ENCODE measurements at places on chromosomes 7 and 10. TPM values are rescaled to one million over a fixed set of nuclear protein-coding genes. Genes with fewer than 3 reads are reported as not detected.

- no peak overlapping the region for H3K4me3 ChIP-seq
- H3K27ac ChIP-seq: no peak overlapping the region
- H3K4me1 ChIP-seq: peaks cover 5% of the 10 kb centered on the region
These were observed 417.1 kb downstream of the SUGCT start for GRCh38 chr7:40551685-40552576.

- H3K4me3 ChIP-seq: no peak overlapping the region
- H3K4me1 ChIP-seq: no peaks in the 10 kb centered on the region
- no peak for DNase-seq
- H3K27ac ChIP-seq: no peak overlapping the region
These were observed 8.8 kb upstream of the CALD1 start for GRCh38 chr7:134770676-134771075.

- H3K4me1 ChIP-seq: no peaks in the 10 kb centered on the region
- no peak overlapping the region for H3K27ac ChIP-seq
- H3K36me3 ChIP-seq: no peaks in the 10 kb centered on the region
These were observed 247.0 kb downstream of the SH2D4B start for GRCh38 chr10:80784695-80785094.

DNA sequence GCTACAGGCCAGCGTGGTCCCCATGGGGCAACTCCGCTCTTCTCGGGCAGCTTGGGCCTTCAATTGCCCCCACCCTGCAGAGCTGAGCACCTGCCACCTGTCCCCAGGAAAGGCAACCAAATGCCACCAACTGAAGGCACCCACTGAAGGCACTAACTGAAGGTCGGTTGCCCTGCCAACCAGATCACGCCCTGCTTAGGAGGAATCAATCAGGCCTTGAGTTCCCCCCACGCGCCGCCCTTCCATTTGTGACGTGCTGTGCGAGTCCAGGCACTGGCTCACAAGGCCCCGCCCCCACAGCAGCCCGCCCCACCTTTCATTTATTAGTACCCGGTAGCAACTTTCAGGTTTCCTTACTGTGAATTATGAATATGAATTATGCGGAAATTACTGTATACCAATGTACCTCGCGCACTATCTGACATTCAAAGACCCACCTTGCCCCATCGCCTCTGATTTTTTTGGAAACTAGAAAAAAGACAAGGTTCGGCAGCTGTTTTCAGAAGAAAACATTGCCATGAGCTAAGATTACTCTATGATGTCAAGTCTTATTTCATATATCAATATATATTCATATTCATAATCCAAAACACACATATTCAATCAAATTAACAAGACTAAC, 83.6 kb upstream of the ABI1 start:
- H3K4me3 ChIP-seq: no peak overlapping the region
- peaks cover 9% of the 10 kb centered on the region for H3K27me3 ChIP-seq
- DNase-seq: no peak
- H3K36me3 ChIP-seq: no peaks in the 10 kb centered on the region
- peaks cover 4% of the 10 kb centered on the region for H3K4me1 ChIP-seq

DNA sequence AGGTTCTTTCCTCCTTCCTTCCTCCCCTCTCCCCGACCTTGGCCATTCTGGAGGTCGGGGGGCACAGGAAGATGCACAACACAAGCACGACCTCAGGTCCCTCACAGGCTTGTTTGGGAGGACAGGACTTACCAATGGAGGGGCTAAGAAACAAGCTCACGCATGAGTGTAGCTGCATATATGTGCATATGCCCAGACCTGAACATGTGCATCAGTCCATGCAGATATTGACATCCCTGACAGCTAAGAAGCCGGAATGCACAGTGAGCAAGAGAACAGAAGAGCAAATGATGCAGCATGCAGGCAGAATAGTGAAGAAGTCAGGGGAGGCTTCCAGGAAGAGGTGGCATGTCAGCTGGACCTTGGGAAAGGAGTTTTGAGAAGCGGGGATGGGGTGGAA, 28.7 kb downstream of the ADCYAP1R1 start:
- no peaks in the 10 kb centered on the region for H3K4me1 ChIP-seq
- no peak for DNase-seq
- peaks cover 9% of the 10 kb centered on the region for H3K27me3 ChIP-seq
- no peak overlapping the region for H3K27ac ChIP-seq

The BAIAP2L1 gene
- 1.9 TPM for total RNA-seq

GRCh38 chr7:12923971-12924370, 236.5 kb downstream of the ARL4A start:
- H3K27me3 ChIP-seq: peaks cover 11% of the 10 kb centered on the region
- no peak overlapping the region for H3K27ac ChIP-seq
- H3K36me3 ChIP-seq: no peaks in the 10 kb centered on the region
- DNase-seq: no peak
- no peak overlapping the region for H3K4me3 ChIP-seq

DNA sequence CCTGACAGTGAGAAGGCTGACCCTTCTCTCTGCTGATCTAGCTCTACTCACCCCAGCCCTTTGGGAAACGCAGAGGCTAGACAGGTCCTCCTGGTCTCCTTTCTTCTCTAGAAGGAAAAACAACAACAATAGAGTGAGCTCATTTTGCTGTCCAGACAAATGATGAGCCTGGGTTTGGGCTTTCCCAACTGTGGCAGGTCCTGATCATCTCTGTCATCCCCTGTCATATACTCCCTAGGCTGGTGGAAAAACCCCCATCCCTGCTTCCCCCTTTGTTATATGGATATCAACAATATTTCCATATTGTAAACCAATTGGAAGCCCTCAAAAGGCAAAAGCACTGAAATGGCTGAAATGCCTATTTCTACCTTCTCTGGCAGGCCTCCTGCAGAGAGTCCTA, 9.2 kb upstream of the DDIT4 start:
- no peaks in the 10 kb centered on the region for H3K27me3 ChIP-seq
- no peak for DNase-seq
- H3K4me3 ChIP-seq: no peak overlapping the region
- H3K4me1 ChIP-seq: peaks cover 32% of the 10 kb centered on the region
- no peak overlapping the region for H3K27ac ChIP-seq
- no peaks in the 10 kb centered on the region for H3K36me3 ChIP-seq

The CYP2C8 gene
- total RNA-seq: 0.09 TPM

- no peak overlapping the region for H3K27ac ChIP-seq
- H3K36me3 ChIP-seq: no peaks in the 10 kb centered on the region
- peaks cover 40% of the 10 kb centered on the region for H3K27me3 ChIP-seq
- no peak for DNase-seq
- H3K4me3 ChIP-seq: no peak overlapping the region
- H3K4me1 ChIP-seq: no peaks in the 10 kb centered on the region
These were observed 15.0 kb upstream of the COL28A1 start for GRCh38 chr7:7550663-7551062.

- DNase-seq: no peak
- no peak overlapping the region for H3K4me3 ChIP-seq
- H3K27ac ChIP-seq: no peak overlapping the region
- peaks cover 2% of the 10 kb centered on the region for H3K4me1 ChIP-seq
- peaks cover 13% of the 10 kb centered on the region for H3K27me3 ChIP-seq
These were observed 517.4 kb upstream of the ZMIZ1 start for GRCh38 chr10:78551184-78552005.

The MINDY4 gene
- 1.3 TPM for total RNA-seq

GRCh38 chr7:41922373-41922772, 219.5 kb upstream of the INHBA start:
- no peak overlapping the region for H3K4me3 ChIP-seq
- H3K27me3 ChIP-seq: peaks cover 19% of the 10 kb centered on the region
- H3K36me3 ChIP-seq: no peaks in the 10 kb centered on the region
- H3K27ac ChIP-seq: no peak overlapping the region
- DNase-seq: no peak
- peaks cover under 1% of the 10 kb centered on the region for H3K4me1 ChIP-seq

The NXPH1 gene
- not detected for total RNA-seq

GRCh38 chr7:22657479-22657878, 69.5 kb upstream of the IL6 start:
- H3K36me3 ChIP-seq: no peaks in the 10 kb centered on the region
- H3K27ac ChIP-seq: no peak overlapping the region
- no peak overlapping the region for H3K4me3 ChIP-seq
- H3K4me1 ChIP-seq: peaks cover 20% of the 10 kb centered on the region
- no peak for DNase-seq

The DYDC2 gene
- not detected for total RNA-seq

- H3K27ac ChIP-seq: no peak overlapping the region
- no peaks in the 10 kb centered on the region for H3K27me3 ChIP-seq
- H3K4me1 ChIP-seq: no peaks in the 10 kb centered on the region
- no peak overlapping the region for H3K4me3 ChIP-seq
These were observed 626.6 kb downstream of the SORCS1 start for GRCh38 chr10:106537866-106538265.

- H3K4me3 ChIP-seq: no peak overlapping the region
- DNase-seq: no peak
- H3K36me3 ChIP-seq: no peaks in the 10 kb centered on the region
- no peak overlapping the region for H3K27ac ChIP-seq
These were observed 565.5 kb upstream of the IGFBP3 start for GRCh38 chr7:46486256-46487206.

DNA sequence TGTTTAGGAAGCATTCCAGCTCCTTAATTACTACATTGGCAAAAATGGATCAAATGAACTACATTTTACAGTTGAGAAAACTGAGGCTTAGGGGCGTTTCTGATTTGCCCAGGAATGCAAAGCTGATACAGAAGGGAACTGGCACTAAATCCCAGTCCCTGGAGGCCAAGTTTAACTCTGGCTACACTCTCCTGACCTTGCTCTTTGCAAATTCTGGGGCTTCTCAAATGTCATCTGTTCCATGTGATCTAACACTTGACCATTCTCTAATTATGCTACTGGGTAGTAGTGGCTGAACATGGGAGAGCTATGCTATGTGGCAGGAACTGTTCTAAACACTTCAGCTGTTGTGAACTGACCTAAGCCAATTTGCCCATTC, 11.3 kb upstream of the HABP2 start:
- no peak for DNase-seq
- H3K27me3 ChIP-seq: peaks cover 2% of the 10 kb centered on the region
- H3K4me1 ChIP-seq: no peaks in the 10 kb centered on the region
- H3K36me3 ChIP-seq: no peaks in the 10 kb centered on the region
- H3K4me3 ChIP-seq: no peak overlapping the region

- H3K36me3 ChIP-seq: peaks cover 17% of the 10 kb centered on the region
- H3K4me3 ChIP-seq: no peak overlapping the region
- H3K27me3 ChIP-seq: no peaks in the 10 kb centered on the region
These were observed 83.7 kb downstream of the EPC1 start for GRCh38 chr10:32263300-32263699.

GRCh38 chr10:114715171-114715670, 57.1 kb upstream of the ABLIM1 start:
- H3K27me3 ChIP-seq: peaks cover 41% of the 10 kb centered on the region
- H3K27ac ChIP-seq: no peak overlapping the region
- no peak for DNase-seq

GRCh38 chr7:25851332-25852210, 300.4 kb upstream of the NFE2L3 start:
- peak; percentile 63 for DNase-seq
- peaks cover 21% of the 10 kb centered on the region for H3K4me1 ChIP-seq
- peaks cover 43% of the 10 kb centered on the region for H3K27me3 ChIP-seq
- no peaks in the 10 kb centered on the region for H3K36me3 ChIP-seq
- H3K27ac ChIP-seq: peak overlapping the region; percentile 74
